Sigmoid colon (tissue), 7 donors: ENCODE measurements at places on chromosomes 12 and 14.
A peak's percentile ranks its signal among the peaks of the same experiment; 100 is the strongest.

DNA sequence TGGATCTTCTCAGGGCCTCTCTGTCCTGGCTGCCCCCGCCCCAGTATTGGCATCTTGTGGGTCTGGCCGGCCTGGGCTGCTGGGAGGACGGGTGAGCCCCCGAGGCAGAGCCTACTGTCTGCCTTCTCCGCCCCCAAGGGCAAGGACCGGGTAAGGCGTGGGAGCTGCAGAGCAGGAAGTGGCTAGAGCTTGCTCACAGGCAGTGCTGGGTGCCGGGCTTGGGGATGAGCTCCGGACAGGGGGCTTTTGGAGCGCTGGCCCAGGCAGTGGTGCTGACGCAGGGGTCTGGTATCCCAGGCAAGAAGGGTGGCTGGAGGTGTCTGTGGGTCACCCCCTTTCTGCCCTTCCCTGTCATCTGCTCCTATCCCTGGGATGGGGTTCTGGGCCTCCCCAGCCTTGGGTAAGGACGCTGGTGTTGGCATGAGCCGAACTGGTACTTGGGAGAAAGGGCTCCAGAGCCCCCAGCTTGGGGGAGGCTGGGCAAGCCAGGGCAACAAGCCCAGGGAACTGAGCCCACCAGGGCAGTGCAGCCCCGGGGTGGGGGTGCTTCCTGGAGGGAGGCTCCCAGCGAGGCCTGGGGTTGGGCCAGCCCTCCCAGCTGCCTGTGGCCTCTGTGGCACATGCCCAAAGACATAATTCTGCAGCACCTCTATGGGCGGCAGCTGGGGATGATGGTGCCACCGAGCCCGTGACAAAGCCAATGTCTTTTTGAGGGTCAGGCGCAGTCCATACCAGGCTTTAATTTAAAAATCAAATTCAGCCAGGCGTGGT is 126.3 kb downstream of the KIF26A start:
- peak; percentile 53 for DNase-seq

GRCh38 chr14:22489957-22490950 is 98.8 kb downstream of the DAD1 start:
- DNase-seq = no peak

DNA sequence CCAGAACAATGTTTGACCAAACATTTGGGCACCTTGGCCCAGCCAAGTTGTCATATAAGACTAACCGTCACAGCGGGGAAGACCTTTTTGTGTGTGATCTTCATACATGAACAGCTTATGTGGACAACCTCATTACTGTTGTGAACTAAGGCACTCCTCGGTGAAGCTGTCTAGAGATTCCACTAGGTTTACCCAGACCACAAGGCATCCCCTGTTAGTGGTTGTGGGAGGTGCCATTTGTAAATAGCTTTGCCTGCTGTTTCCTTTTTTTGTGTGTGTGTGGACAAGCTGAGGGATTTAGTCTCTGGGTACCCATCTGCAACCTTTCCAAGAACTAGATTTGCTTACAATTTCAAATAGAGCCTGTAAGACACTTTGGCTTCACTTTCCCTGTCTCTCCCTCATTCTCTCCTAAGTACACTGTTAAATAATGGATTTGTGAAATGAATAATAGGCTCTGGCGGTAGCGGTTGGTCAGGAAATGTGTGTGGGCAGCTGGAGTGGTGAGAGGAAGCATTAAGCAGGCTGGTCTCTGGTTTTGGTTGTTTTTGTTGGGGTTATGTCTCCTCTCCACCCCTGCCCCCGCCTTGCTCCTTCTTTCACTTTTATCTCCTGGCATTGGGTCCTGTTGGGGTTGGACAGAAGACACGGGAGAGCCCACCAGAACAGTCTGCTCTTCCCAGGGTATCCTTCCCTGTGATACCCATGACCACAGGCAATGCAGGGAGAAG is 727.6 kb downstream of the VRK1 start:
- no peak for DNase-seq

GRCh38 chr14:85336257-85336656 is 193.7 kb upstream of the FLRT2 start:
- DNase-seq = no peak

DNA sequence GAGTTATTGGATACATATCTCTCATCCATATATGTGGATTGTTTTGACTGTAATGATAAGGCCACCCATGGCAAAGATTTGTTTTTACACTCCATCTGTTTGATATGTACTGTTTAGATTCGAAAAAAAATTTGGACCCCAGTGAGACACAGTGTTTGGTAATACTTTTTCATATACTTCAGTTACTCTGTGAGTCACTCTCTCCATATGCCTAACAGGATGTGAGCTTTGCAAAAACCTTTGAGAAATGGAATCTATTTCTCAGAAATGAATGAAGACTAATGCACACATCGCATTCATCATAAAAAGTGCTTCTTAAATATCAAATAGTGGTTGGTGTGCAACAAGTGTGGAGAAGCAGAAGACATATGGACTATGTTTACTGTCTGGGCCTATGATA is 781.5 kb downstream of the SLC6A15 start:
- no peak for DNase-seq

GRCh38 chr14:66824251-66824650 is 316.3 kb downstream of the GPHN start:
- no peak for DNase-seq

DNA sequence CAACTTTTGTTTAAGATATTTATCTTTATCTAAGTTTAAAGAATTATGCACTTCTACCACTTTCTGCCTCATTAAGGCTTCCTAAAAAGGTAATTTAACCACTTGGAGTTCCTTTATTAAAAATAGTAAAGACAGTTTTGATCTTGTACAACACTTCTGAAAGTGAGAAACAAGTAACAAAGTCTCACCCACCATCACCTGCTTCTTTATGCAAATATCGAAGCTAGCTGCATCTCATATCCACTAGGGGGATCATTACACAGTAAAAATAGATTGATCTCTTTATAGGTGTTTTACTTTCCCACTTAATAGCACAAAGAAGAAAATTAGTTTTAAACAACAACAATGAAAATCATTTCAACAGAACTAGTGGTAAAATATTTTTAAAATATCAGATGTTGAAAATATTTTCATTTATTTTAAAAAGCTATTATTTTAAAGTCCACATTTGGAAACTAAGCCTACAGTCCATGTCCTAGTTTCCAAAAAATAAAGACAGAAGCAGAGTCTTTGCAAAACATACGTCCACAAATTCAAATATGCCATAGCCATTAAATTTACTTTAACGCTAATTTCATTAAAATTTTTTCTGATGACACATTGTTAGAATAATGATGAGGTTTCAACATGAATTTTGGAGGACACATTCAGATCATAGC is 160.0 kb upstream of the SOX5 start:
- no peak for DNase-seq

DNA sequence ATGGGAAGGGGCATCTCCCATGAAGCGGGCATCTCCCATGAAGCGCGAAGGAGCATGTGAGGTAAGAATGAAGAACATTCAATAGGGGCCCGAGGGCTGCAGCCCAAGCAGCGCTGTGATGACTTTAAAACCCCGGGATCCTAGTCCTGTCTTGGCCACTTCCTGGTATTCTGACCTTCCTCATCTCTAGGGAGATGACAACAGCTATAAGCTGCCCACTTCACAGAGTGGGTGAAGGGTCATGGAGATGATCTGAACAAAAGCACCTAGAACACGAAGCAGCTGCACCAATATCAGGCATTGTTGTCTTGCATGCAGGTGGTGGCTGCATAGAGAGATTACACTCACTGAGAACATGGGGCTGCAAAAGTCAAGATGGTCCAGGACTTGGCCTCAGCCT is 64.5 kb downstream of the SPTB start:
- DNase-seq = no peak

DNA sequence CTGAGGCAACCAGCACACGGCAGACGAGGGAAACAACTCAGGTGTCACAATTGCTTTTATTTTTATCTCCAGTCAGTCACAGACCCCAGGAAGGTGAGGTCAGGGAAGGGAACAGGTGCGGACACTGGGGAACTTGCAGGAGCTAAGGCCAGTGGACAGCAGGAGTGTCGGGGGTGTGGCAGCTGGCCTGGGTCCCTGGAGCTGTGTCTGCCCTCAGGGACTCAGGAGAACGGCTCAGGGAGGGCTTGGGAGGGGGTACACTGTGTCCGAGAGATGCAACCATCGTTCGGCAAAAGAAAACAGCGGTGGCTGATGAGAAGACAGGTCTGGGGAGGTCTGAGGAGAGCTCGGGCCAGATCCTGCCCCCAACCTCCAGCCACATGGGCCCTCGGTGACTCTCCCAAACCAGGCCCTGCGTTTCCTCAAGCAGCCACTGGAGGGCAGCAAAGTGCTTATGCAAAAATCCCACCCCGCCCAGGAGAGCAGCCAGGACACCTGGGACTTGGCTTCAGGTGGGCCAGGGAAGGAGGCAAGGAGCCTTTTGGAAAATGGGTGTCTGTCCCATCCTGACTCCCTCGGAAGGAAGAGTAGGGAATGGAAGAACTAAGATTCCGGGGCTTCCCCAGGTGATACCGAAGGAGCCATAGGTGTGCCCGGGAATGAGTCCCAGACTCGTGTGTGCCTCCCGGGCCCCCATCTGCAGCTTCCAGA is 24.1 kb upstream of the BCDIN3D start:
- peak; percentile 85 for DNase-seq

DNA sequence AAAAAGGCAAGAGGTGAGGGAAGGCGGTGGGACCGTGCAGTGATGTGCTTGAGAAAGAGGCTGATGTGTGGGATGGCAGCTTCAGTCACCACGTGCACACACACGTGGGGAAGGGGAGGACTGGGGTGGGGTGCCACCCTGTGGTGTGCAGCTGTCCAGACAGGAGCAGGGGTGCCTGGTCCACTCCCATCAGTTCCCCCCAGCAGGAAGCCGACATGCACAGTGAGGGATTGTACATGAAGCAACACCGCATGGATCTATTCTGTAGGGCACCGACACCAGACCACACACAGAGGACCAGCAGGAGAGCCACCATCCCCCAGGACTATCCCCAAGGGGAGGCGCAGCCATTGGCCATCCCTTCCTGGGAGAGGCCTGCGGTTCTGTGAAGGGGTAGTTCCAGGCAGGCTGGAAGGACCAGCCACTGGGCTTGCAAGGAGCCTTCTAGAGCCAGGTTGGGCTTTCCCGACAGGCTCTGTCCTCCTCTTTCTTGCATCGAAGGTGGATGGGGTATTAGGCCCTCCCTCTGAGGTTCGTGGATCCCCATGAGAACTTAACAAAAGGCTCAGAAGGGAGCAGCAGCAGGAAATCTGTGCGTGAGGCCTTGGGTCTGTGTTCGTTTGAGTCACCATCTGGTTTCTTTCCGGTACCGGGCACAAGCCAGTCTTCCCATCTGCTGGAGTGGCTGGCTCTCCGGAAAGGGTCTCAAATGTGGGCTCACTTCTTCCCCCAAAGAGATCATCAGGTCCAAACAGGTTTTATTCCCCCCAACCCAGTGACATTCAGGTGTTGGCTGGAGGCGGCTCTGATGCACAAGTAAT is 59.8 kb downstream of the PLEKHG3 start:
- no peak for DNase-seq

DNA sequence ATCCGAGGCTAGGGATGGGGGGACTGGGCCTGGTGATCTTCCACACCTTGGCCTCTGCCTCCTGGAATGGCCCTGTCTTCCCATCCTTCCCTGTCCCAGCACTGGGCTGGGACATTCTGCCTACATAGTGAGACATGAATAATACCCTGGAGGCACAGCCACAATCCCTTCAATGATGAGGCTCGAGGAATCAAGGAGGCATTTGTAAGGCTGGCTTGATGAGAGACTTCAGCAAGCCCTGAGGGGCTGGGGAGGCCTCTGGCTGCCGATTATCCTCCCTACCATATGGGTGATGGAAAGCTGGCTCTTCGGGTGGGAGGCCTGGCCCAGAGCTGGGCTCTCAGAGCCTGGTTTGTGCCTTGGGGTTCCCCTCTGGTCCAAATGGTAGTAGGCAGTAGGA is 92.5 kb downstream of the CALM1 start:
- no peak for DNase-seq

DNA sequence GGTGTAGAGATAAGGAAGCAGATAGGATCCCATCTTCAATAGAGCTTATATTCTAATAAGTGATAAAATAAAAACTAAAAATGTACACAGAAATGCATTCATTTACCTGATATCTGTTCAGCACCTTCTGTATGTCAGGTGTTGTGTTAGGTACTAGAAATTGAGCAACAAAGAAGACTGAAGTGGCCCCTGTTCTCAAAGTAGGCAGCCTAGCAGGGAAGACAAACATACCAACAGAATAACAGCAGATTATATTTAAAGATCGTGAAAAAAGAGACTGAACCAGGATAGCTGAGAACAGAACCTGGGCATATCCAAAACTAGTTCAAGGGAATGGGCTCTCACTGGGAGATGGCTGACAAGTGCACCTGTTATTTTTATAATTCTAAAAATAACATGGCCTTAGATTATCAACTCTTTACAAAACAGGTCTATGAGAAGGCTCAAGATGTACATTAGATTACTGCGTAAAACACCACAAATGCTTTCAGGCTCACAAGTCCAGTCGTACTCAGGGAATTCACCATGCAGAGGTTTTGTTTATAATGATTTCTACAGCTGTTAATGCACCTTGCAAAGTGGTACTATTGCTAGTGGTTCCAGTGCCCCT is 16.4 kb downstream of the ANO6 start:
- no peak for DNase-seq

GRCh38 chr12:68963856-68964745 is 31.1 kb upstream of the CPM start:
- no peak for DNase-seq

DNA sequence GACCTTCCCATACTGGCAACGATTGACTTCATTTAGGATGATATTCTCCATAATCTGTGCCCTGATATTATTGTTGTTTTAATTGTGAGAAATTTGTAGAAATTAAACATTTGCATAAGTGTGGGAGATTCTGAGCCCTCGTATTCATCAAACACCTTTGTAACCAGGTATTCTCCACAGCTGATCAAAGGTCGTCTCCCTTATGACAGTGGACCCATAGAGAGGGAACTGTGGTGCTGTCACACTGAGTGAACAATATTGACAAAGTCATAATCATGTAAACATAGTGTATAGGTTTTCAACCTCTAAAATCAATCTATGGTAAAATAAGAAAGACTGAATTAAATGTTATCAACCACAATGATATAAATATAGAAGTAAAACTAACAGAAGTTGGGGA is 14.9 kb upstream of the PLEKHG3 start:
- DNase-seq = no peak

DNA sequence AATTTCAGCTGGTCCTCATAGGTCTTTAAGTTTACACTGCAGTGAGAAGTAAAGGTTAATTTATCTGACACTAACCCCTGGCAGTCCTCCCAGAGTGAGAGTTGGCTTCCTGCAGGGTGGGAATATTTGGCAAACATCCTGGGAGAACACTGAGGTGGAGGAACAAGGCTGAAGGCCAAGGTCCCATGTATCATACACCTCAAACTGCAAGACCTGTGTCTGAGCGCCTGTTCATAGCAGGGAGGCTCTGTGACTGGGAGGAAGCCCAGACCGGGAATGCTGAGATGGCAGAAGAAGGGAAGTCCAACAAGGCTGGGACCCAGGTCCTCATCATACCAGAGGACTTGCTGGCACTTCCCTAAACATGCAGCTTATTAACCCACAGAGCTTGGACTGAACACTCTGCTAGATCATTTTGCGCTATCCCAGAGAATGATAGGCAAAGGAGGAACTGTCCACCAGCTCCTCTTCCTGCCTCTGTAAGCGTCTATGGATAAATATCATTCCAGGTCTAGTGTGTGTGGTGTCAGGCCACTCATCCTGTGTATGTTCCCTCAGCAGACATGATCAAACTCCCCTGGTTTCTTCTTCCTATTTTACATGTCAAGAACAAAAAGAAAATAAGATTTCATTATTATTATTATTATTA is 199.6 kb upstream of the CNOT2 start:
- no peak for DNase-seq

- no peak for DNase-seq
Measured at GRCh38 chr14:50263321-50263720, 31.9 kb upstream of the SOS2 start.
